Stimulated activated CD8-positive, alpha-beta memory T cell treated with anti-CD3 and anti-CD28 coated beads, Interleukin-7, amount 100 ng/mL, for 1 hour (primary cell): ENCODE measurements at places on chromosomes 7 and 10.

GRCh38 chr10:124291001-124291701 lies 127.6 kb downstream of the OAT start:
- DNase-seq: no peak

GRCh38 chr7:73999664-74000435 lies 28.1 kb upstream of the ELN start:
- DNase-seq: no peak

DNA sequence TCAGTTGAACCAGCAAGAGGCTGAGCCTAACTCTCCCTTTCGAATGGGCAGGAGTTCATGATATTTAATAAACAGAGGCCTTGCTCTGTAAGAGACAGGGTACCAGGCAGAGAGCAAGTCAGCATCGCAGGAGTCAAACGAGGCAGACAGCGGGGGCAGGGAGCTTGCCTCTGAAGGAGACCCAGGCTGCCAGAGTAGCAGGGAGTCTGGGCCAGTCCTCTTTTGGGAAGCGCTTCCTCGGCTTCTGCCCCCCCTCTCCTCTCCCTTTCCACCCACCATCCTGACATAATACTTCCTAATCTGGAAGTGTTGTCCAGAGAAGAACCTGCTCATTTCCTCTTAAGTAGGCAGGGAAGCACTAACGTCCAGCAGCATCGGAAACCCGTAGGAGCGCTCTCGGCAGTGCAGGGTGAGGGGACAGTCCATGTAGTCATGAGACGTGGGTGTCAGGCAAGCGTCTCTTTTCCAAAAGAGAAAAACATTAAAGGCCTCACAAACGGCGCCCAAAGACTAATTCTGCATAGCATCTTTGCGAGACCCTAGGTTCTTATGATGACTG lies 171.1 kb downstream of the EGFR start:
- DNase-seq: no peak

DNA sequence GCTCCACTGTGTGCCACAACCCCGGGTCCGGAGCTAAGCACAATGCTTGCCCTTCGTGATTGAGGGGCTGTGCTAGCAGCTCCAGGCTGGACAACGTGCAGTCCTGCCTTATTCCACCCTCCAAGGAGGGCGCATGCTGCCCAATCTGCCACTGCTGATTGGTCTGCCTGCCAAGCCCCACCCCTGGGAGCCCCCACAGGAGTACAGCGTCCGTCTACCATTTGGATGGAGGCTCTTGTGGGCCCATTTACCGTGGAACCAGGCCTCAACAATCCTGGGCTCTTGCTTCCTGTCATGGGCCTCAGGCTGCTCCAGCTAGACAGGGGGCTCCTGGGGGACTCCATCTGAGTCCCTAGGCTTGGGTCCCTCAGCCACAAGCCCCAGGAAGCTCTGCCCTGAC lies 173.3 kb downstream of the SLIT1 start:
- DNase-seq: no peak

DNA sequence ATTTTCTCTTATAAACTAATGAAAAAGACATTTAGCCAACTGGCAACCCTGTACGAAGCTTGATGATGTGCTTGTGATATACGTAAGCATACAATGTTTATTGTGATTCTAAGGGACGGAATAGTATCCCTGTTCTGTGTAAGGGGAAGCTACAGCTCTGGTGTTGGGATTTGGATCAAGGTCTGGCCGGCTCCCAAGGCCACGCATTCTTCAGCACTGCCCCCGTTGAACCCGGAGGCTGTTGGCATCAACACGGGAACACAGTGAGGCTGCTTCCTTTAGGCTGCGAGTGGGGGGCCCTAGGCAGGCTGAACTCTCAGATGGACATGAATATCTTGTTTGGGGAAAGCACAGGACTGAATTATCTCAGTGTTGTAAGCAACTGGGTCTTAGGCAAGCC lies 180.6 kb downstream of the CAMK1D start:
- DNase-seq: no peak

- DNase-seq: no peak
Observed at GRCh38 chr7:32378988-32379387, 111.2 kb downstream of the LSM5 start.

DNA sequence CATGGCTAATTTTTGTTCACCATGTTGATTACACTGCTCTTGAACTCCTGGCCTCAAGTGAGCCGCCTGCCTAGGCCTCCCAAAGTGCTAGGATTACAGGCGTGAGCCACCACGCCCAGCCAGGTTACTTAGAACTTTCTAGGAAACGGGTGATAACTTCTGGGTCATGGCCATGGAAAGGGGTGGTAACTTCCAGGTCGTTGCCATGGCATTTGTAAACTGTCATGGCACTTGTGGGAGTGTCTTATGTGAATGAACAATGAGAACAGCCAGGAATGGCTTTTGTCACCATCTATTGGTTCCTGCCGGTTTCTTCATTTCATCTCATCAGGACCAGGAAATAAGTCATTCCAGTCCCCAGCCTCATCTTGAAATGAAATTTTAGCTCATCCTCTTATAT lies 120.9 kb downstream of the SLC16A9 start:
- DNase-seq: no peak

GRCh38 chr7:42831718-42832522 lies 80.0 kb downstream of the C7orf25 start:
- no peak for DNase-seq

DNA sequence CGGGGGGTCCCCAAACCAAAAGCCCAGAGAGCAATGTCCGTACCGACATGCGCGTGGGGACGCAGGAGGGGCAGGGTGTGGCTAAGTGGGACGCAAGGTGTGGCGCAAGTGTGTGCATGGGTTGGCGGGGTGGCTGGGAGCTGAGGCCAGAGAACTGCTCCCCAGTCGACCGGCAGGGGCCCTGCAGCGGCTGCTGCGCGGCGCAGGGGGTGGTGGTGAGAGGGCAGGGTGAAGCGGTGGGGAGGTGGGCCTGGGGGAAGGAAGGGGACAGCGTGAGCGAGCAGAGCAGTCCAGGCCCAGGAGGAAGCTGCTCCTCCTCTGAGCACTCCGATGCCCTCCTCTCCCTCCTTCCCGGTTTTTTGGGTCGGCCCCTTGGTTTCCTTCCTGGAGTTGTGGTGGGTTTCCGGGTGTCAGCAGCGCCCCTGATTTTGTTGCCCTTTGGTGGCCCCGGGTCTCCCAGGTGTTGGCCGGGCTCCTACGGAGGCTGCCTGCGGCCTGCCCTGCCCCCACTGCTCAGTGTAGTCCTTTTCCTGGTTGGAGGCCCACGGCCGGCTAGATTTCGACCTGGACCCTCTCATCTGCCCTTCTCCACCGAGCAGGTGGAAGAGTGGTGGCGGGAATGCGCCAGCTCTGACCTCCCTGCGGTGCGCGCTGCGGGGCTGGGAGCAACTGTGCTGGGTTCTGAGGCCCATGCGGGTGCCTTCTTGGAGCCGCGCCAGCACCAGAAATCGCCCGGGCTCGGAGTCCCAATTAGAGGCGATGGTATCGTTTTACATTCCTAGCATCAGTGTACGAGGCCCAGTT lies 40.5 kb upstream of the COMTD1 start:
- DNase-seq: no peak

DNA sequence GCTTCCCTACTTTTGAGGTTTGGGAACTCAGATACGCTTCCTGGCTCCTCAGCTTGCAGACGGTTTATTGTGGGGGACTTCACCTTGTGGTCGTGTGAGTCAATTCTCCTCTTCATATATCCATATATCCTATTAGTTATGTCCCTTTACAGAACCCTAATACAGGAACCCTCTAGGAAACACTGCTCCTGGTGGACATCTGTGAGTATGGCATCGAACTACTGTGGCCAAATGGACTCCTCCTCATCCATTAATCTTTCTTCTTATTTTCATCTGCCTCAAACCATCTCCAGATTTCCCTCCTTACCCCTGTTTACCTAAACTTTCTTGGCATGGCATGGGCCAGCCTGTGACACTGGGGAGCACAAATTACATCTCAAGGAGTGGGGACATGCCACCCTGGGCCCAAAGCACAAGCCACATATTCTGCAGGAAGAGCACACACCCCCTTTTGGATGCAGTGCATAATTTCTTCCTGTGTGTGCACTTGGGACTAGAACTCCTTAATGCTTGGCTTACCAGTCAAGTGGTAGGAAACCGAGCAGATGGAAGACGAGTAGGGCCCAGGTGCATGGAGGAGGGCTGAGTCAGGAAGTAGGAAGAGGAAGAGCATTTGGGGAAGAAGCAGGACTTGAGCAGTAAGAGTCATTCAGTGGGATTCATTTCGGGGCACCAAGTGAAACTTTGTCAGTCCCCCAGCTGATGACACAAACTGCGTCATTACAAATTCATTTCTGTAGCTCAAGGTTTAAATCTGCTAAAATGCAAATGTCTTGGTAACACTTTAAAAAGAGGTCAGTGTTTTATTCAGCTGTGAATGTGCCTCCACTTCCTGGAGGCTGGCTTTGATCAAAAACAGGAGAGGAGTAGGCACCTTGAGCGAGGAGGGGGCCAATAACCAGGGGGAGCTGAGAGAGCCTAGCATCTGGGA lies 80.8 kb upstream of the PLXNA4 start:
- no peak for DNase-seq

DNA sequence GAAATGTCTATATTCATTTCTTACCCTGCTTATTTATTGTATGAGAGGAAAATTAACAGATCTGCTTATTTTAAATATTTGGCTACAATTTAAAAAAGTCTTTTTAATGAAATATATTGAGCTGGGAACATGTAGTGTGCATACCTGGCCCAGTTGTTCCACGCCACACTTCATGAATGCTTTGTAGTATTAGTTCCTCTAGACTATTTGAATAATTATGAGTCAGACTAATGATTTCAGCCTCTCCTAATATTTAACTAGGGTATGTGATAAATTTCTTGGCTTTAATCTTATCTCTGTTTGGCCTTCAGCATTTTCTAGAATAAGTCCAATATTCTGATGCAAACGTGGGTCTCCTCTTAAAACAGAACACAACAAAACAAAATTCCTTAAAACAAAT lies 226.6 kb downstream of the CREB5 start:
- no peak for DNase-seq

GRCh38 chr10:101695404-101695890 lies 477 bp upstream of the FBXW4 start:
- DNase-seq: no peak

DNA sequence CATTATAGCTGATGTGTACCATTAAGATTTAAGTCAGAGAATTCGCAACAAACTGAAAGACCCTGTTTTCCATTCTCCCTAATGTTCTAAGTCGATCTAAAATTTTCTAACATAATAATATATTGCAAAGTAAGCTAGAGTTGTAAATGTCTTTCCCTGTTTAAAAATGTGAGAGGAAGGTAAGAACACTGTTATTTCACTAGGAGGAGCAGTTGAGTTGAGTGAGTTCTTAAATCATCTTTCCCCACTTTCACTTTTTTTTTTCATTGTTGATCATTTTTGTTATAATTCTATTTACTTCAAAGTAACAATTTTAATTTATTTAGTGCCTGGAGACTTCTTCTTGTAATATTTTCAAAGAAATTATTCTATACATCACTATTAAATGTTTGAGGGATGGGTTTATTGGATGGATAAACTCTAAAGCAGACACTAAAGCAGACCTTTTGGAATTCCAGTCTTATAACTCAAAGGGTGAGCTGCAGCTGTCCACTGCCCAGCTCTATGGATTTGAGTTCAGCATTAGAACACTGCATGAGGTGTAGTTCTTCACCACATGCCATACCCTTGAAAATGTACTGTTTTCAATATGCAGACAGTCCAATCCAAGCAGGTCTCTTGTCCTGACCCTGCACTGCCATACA lies 181.3 kb upstream of the FZD1 start:
- no peak for DNase-seq

DNA sequence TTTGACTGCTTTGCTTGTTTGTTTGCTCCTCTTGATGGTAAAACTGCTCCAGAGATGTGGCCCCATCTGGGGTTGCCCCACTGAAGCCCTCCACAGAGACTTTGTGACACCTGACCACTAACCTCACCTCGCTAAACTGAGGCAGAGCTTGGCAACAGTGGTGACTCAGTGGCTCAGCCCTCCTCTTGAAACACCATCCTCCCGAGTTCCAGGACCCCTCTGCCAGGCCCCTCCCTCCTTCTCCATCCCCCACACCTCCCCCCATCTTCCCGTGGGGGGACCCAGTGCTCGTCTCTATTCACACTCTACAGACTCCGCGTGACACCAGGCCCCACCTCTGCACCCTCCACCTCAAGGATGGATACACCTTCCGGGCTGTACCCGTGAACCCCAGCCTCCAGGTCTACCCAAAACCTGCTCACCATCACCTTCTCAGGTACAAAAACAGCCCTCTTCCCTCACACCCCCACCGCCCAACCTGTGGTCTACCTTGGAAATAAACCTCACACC lies 19.0 kb upstream of the RET start:
- DNase-seq: no peak

DNA sequence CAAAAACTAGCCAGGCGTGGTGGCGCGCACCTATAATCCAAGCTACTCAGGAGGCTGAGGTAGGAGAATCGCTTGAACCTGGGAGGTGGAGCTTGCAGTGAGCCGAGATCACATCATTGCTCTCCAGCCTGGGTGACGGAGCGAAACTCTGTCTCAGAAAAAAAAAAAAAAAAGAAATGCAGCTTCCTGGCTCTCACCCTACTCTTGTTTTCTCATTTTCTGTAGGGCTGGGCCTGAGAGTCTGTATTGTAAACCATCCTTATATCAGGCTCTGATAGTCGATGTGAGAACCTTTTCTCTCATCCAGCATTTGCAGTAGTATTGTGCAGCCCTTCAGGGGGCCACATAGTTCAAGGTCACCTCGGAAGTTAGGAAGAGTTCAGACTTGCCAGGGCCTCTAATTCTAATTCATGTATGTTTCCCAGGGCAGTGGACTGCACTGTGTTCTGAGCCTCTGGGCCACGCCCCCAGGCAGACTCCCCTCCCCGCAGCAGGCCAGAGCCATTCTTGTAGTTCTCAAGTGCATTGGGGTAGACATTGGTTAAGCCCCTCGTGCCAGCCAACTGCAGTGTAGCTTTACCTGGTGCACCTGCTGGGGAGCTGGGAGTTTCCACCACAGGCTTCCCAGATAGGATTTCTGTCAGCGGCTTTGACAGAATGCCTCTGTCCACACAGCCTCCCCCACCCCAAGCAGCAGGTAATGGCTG lies 38.3 kb upstream of the PDCD4 start:
- no peak for DNase-seq

DNA sequence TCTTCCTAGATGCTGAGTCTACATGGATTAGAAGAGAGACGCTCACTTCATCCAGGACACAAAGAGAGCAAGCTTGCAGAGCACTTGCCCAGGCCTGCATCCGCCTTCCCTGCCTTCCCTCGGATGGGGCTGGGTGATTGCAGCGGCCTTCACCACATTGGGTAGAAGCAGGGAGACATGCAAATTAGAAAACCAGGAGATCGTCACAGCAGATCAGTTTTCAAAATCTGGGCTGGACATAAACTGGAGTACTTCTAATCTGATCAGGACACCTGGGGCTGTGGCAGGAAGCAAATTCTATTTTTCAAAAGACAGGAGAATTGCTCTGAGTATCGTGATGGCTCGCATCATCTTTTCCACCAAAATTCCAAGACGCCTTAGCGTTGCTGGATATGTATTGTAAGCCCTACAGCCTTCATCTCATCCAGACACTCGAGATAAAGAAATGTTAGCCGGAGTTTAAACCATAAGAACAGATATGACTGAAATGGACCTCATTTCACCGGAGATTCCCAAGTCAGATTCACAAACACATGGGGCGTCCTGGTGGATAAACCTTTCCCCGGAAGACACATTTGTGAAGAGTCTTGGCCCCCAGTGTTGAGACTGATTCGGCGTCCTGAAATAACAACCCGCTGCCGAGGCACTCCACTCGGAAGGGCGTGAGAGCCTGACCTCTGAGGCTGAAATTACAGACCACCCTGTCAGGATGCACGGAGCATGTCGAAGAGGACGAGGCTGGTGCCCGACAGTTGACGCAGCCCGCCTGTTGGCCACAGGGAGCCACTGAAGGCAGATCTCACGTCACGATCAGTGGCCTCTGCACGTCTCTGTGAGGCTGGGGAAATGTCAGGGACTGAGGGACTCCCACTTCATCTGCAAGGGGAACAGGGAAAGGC lies 91.2 kb upstream of the PARD3 start:
- DNase-seq: no peak

- DNase-seq: no peak
Observed at GRCh38 chr7:128830231-128831177, at the start of gene FLNC. Gene FLNC, plus strand, starts transcription at chr7:128830406. Its CDS starts 232 bp downstream, at chr7:128830638.
